Glomerular endothelial cell (primary cell): ENCODE measurements at places on chromosomes 1 and 21. TPM values are rescaled to one million over a fixed set of nuclear protein-coding genes. Genes with fewer than 3 reads are reported as not detected.

DNA sequence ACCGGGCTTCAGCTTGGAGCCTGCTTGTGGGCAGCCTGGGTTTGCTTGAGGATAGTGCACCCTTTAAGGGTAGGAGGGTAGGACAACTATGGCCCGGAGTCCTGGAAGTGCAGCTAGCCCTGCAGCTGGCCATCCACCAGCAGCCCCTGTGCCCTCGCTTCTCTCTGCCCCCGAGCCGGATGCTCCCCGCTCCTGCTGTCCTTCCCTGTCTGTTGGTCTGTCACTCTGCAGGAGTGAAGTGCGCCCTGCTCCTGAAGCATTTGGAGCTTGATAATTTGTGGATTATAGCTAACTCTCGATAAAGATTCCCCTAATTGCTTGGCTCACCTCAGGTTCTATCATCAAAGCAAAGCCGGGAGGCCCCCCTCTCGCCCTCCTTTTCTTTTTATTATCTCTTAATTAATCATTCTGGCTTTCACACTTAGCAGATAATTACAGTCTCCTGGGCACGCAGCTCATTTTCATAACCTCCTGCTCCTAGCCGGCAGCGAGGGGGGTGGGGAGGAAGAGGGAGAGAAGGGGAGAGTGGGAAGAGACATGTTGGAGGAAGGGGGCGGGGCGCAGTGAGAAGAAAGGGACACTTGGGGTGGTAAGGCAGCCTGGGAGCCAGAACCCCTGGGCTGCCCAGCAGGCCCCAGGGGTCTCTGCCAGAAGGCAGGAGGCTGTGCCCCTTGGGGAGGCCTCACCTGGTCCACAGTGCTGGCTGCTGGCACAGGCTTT is 14.4 kb downstream of the KIRREL1 start:
- no peak for DNase-seq

GRCh38 chr1:67434491-67434890 is 4.3 kb upstream of the SERBP1 start:
- DNase-seq, result no peak

Gene SLAMF9
- not detected in 2 replicates for total RNA-seq

Gene KIF21B
- 3.1 and 3.8 TPM in 2 replicates for total RNA-seq

DNA sequence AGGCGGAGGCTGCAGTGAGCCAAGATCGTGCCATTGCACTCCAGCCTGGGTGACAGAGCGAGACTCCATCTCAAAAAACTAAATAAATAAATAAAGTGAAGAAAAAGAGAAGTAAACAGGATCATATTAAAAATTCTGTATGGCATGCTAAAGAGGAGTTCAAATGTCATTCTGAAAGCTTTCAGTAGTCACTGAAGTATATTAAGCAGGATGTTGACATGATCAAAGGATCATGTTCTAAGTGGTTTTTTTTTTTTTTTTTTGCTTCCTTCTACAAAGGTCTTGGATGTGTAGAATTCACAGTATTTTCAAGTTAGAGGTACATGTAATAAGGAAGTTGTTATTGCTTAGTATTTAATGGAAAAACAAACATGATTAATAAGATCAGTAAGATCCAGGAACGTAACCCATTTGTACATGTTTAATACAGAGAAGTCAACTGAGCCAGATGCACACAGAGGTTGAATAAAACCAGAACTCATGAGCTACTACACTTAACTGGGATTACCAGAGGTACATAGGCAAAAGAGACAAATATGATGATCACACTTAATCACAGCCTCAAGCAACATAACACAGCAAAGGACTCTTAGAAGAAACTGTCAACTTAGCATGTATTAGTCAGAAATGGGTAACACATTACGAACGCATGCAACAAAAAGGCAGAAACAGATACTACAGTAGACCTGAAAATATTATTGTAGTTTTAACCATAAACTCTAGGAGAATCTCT is 12.2 kb downstream of the CDC42BPA start:
- no peak for DNase-seq

- no peak for DNase-seq
Observed at GRCh38 chr1:172071746-172072145, 230.4 kb downstream of the DNM3 start.

Gene NLRP3
- 0.58 and 1.0 TPM in 2 replicates for total RNA-seq

- no peak for DNase-seq
Observed at GRCh38 chr1:18556364-18556763, 74.3 kb upstream of the PAX7 start.

Gene MR1
- total RNA-seq, result 1.2 and 2.4 TPM in 2 replicates

- DNase-seq, result no peak
Observed at GRCh38 chr1:205258719-205259118, 31.0 kb downstream of the TMCC2 start.

GRCh38 chr1:204476563-204476962 is 18.0 kb downstream of the PIK3C2B start:
- DNase-seq, result no peak
